ENCODE measurements at places on chromosomes 2 and 18. TPM values are rescaled to one million over a fixed set of nuclear protein-coding genes. Genes with fewer than 3 reads are reported as not detected.

DNA sequence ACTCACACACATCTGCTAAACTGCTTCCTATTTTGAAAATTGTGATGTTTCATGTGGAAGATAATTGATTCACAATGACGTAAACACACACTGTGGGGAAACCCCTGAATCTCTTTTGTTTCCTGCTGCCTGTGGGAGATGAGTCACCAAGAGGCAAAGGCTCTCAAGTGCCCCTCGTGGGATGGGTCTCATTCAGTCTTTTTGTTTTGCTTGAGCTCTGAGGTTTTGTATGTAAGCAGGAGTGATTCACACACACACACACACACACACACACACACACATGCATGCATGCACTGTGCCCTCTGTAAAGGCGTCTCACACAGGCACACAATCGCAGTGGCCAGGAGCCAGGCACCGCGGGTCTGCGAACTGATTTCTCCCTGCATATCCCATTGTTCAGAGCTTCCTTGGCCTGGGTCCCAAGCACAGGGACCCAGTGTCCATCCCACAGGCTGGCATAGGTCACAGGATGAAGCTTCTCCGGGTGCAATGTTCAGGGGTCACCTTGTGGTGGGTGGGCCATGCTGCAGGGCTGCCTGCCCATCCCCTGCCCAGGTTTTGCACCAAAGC, 12.1 kb upstream of the ARHGEF4 start:
- no peak for DNase-seq

DNA sequence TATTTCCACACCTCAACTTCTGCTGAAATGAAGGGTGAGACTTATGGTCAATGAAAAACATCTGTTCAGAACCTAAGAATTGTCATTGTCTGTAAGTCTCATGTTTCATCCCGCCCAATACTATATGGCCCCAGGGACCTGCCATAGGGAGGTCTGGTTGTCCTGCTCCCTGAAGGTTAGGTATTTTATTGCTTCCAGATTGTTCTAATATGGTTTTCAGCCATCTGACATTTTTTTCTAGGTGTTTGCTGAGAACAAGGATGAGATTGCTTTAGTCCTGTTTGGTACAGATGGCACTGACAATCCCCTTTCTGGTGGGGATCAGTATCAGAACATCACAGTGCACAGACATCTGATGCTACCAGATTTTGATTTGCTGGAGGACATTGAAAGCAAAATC, 7.3 kb downstream of the XRCC5 start:
- DNase-seq: no peak

DNA sequence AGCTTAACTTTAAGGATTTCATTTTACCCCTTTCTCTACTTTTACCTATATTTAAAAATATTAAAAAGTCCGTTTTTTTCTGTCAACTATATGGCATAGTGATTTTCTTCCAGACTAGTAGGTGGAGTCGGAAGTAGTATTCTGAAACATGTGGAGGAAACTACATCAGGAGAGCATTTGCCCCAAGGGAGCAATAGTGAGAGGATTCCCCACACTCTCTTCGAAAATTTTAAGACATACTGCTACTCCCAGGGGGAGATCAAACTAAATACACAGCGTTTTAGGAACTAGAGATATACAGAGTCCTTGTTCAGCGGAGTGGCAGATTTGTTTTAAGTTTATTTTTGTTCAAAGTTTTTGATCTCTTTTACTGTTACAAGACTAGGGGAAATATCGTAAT, 40.6 kb downstream of the METAP1D start:
- DNase-seq: no peak

Gene ASTL
- 0.64 TPM for polyA plus RNA-seq

Gene ASB18
- not detected for polyA plus RNA-seq

Gene TBR1
- polyA plus RNA-seq: not detected

Gene AGXT
- polyA plus RNA-seq: not detected

Gene ERBB4
- not detected for polyA plus RNA-seq

GRCh38 chr2:237491515-237492118, 4.6 kb downstream of the MLPH start:
- no peak for DNase-seq

DNA sequence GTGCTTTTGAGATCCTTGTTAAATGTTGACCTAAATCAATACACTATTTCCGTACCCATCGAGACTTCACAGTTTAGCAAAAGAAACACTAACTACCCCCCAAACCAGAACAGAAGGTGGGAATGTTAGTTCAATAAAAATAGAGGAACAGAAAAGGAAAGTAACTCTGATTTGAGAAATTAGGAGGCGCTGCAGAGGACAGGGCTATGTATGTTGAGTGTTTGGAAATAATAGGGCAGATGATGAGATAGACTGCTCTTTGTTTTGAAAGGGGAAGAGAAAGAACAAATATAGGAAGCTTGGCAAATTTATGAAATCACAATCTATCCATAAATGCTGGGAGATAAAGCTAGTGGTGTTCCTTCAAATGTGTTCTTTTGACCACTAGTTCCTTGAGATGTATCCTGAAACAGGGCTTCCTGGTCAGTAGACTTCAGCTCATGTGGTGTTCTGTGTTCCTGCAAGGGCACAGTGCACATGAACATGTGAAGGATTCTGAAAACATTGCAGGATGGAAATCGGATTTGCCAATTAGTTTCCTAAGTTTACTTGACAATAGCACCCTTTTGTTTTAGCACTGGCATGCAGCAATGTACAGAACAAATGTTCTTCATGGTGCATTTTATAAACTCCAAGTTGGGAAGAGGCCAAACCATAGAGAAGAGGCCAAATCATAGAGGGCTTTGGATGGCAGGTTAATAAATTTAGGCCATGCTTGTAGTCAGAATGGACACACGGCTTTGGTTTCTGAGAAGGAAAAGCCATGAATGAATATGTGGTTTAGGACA, 39.8 kb downstream of the RHBDD1 start:
- DNase-seq: no peak

- no peak for DNase-seq
Observed at GRCh38 chr2:152303951-152304350, 31.0 kb upstream of the FMNL2 start.
